ENCODE measurements at places on chromosomes 2 and 18.

DNA sequence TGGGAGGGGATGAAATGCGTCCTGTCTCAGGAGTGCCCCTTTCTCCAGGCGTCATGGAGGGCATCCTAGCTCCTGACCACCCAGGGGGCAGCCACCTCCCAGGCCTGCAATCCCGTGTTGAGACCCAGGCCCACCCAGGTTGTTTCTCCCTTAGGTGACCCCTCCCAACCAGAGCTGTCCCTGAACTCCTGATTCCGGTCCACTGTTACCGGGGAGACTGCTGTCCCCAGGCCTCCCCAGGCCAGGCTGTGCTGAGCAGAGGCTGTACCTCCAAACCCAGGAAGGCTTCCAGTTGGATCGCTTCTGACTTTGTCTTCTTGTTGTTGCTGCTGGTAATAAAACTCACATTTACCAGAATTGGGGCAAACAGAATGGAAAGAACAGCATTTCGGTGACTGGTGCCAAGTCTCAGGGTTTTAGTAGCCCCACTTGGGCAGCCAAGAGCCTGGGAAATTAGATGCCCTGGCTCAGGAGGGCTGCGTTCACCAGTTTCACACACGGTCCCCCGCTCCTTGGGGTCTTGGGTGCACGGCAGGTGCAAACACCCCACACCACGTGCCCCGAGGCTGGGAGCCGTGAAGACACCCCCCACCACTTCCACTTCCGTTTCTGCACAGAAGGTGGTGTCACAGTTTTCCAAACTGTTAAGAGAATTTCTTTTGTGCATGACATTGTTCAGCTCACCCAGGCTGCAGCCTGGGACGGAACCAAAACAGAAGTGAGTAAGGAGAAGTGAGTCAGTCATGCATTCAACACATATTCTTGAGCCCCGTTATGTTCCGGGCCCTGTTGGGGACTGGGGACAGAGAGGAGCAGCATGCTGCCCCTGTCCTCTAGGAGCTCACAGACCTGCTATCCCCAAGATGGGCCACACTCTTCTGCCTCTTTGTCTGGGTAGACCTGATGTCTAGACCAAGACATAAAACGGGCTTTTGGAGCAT, 29.4 kb downstream of the ITM2C start:
- DNase-seq = no peak

DNA sequence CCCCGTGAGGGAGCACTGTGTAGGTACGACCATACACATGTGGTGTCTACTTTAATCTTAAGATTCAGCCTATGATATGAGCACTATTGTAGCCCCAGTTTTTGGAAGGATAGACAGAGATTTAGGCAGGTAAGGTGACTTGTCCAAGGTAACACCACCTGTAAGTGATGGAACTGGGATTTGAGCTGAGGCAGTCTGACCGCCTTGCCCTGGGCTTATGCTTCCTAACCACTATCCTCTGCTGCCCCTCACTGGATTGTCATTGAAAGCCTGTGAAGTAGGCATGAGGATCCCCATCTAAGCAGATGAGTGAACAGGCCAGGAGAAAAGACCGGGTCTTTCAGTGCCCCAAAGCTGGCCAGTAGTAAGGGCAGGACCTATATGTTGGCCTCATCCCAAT, 343.8 kb downstream of the CYRIA start:
- DNase-seq = no peak

GRCh38 chr18:41237317-41237716, 717.7 kb upstream of the PIK3C3 start:
- DNase-seq = no peak

GRCh38 chr18:45015788-45016128, 335.1 kb downstream of the SETBP1 start:
- no peak for DNase-seq

- DNase-seq = no peak
Observed at GRCh38 chr2:46847726-46848412, 67.7 kb downstream of the MCFD2 start.

DNA sequence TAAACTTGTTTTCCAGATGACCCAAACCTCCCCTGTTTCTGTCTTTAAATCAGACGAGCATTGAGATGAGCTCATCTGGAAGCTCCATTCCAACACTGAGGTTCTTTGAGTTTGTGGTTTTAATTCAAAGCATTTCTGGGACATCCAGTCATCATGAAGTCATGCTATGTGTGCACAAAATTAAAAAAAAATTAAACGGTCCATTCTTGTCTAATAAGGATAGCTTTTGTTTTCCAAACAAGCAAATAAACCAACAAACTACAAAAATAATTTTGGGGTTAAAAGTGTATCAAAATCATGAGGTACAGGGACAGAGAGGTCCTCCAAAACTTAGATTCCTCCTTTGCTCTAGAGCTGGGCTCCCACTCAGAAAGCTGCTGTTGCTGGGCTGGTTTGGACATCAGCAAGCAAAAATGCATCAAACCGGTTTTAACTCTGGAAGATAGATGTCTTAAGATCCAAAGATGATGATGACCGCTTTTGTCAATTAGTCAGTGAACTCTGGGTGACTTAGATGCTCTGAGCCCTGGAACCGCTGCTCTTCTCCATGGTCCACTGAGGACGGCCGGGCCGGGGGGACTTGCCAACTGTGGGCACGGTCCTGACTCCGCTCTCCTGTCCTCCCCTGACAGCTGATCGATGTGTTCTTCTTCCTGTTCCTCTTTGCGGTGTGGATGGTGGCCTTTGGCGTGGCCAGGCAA, 65.4 kb downstream of the TRPM8 start:
- no peak for DNase-seq

DNA sequence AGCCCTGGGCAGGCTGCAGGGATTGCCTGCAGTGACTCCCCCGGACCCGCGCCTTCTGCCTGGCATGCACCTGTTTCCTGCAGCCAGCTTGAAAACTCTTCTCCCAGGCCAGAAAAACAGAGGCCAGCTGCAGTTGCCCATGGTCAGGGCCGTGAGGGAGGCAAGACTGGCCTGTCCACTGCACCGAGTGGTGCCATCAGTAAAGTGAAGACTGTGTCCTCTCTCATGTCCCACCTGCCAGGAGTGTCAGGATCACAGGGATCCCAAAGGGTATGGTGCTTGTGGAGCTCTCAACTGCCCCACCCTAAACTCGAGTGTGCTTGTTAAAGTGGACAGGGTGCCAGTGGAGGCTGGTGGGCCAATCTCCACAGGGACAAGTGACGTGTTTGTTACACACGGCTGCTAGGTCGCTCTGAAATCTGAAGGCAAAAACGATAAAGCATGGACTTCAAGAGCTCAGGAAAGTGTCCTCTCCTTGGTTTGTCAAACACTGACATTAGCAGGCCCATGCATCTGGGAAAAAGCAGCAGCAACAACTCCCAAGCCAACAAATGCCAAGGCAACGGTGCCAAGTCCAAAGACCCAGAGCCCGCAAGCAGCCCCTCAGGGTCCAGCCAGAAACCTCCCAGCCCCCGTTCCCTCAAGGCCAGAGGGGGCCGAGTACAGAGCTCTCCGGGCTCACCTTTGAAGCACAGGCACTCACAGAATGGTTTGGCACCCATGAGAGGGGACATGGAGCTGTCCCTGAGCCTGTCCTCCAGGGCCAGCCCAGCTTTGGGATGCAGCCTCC, 213.2 kb downstream of the HDAC4 start:
- DNase-seq = no peak

DNA sequence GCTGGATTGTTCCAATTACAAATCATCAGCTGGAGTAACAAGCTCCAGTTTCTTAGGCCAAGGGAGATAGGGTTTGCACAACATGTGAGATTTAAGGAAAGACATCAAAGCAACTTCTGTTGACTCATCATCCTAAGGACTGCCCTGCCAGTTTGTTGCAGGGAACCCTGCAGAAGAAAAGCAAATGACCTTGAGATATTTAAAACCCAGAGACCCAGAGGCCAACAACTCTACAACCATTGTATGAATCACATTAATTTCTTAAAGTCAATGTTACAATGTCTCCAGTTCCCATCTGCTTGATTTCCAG, 491.8 kb upstream of the ACVR2A start:
- no peak for DNase-seq

DNA sequence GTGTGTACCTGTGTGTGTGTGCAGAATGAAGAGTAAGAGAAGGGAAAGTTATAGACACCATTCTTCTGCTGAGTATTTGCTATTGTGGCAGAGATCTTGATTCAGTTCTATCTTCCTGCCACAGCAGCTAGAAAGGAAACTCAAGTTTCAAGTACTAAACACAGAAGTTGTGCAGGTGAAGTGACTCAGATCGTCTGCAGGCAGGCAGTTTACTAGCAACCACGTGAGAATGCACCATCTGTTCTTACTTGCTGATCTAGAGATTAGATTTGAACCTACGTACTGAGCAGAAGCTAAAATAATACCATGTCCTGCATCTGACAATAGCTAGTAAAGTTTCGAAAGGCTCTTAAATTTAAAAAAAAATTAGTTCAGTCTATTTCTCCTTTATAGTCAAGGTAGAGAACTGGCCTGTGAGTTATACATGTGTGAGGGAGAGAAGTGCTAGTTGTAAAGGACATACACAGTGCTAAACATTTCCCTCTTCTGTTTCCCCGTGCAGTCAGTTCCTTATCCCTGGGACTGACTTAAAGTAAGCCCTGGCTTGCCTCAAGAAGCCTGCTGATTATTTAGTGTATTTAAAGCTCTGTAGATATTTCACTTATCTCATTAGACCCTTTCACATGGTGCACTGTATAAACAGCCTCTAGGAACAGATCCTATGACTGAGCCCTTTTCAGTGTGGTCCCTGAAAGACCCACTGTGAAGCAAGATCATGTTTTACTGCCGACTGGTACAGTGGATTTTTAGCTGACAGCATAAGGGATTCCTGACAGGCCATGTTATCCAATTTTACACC, 45.0 kb downstream of the SLC38A11 start:
- DNase-seq = no peak

DNA sequence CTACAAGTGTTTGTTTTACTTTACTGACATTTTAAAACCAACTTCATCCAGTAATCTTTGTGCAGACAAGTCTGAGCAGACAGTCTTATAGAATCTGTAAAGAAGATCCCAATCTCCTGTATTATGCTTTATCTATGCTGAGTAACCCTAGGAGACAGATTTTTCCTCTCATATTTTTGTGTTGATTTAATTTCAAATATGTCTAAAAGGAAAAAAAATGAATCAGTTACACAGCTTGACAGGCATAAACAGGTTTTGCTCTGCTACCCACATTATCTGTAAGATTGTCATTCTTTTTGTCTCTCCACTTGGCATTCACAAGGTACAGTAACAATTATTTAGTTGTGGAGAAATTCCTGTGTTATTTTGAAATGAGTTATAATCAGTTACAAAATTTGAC, 415.0 kb downstream of the NYAP2 start:
- no peak for DNase-seq

GRCh38 chr18:32980896-32981295, 208.1 kb upstream of the KLHL14 start:
- no peak for DNase-seq

DNA sequence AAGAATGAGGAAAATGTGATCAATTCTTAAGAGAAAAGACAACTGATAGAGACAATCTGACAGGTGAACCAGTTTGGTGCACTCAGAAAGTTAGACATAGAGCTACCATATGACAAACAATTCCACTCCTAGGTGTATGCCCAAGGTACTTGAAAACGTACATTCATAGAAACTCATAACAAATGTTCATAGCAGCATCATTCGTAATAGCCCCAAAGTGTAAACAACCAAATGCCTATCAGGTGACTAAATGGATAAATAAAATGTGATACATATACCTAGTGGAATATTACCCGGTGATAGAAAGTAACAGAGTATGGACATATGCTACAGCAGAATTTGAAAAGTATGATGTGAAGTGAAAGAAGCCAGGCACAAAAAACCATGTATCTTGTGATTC, 149.3 kb upstream of the TRIB2 start:
- DNase-seq = no peak

DNA sequence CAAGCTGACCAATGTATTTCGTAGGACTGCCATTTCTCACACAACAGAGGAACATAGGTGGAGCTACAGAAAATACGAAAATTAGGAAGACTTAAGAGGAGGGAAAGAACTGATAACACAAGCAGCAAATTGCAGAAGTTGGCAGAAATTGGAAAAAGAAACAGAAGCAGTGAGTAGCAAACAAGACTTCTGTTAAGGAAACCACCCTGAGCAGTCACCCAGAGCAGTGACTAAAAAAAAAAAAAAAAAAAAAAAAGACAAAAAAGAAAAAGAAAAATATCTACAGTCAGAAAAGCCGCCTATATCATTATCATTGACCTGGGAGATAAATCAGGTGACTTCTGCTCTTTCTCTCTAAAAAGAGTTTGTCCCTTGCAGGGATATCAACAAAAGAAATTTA, 21.4 kb downstream of the STK17B start:
- DNase-seq = no peak

DNA sequence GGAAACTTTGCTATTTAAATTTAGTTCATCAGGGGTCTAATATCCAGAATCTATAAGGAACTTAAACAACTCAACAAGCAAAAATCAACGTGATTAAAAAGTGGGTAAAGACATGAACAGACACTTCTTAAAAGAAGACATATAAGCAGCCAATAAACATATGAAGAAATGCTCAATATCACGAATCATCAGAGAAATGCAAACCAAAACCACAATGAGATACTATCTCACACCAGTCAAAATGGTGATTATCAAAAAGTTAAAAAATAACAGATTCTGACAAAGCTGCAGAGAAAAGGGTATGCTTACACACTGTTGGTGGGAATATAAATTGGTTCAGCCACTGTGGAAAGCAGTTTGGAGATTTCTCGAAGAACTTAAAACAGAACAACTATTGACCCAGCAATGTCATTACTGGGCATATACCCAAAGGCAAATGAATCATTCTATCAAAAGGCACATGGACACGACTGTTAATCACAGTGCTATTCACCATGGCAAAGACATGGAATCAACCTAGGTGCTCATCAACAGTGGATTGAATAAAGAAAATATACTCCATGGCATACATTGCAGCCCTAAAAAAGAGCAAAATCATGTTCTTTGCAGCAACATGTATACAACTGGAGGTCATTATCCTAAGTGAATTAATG, 189.9 kb downstream of the SLC4A10 start:
- DNase-seq = no peak

DNA sequence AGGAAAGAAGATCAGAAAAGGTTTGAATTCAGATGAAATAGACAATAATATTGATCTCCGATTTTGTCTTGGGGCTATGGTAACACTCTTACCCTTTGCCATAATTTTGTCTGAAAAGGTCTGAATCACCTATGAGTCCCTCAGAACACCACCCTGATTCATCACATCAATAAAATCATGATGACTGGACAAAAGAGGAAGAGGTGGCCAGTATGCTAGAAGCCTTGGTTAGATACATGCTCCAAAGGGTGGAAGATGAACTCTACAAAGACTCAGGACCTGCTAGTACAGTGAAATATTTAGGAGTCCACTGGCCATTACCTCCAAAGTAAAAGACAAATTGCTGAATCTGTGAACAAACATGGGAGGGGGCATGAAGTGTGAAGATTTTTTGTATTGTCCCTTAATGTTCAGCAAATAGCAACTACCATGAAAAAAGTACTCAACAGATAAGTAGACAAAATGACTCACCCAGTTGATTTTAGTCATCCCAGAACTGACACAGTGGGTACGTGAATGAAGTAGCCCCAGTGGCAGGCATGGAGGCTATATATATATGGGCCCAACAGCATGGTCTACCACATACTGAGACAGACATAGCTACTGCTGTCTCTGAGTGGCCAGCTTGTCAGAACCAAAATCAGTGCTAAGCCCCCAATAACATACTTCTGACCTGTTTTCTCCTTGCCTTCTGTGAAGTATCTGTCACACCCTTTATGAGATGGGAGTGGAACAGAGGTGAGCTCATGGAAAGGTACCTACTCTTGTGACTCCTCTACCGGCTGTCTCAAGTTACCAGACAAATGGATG, 36.5 kb upstream of the GLS start:
- DNase-seq = no peak

- no peak for DNase-seq
Observed at GRCh38 chr18:3554091-3554601, 104.2 kb downstream of the TGIF1 start.

All from T-helper 1 cell (primary cell).